ENCODE measurements at places on chromosomes 6 and 20.

GRCh38 chr6:163468738-163469137 lies 54.2 kb downstream of the QKI start:
- no peak for DNase-seq

DNA sequence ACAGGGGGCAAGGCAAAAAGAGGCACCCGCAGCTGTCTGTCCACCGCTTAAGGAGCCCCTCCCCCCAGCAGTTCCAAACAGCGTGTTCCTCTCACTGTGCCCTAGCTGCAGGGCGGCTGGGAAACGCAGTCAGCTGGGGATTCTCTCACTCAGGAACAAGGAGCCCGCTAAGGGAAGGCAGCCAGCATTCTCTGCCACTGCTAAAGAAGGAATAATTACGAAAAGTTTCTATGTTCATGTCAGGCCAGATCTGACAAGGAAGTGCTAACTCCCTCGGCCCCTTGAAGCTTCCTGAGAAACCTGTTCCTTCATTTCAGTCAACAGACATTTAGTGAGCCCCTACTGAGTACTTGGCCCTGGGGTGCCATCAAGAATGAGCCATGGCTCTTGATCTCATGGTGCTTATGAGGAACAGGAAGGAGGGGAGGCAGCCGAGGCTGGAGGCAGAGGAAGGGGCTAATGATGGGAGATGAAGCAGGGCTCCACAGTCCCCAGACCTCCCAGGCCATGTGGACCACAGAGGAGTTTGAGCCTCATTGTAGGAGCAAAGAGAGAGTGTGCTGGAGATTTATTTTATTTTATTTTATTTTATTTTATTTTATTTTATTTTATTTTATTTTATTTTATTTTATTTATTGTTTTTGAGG lies 101.7 kb upstream of the PMEPA1 start:
- DNase-seq = no peak

DNA sequence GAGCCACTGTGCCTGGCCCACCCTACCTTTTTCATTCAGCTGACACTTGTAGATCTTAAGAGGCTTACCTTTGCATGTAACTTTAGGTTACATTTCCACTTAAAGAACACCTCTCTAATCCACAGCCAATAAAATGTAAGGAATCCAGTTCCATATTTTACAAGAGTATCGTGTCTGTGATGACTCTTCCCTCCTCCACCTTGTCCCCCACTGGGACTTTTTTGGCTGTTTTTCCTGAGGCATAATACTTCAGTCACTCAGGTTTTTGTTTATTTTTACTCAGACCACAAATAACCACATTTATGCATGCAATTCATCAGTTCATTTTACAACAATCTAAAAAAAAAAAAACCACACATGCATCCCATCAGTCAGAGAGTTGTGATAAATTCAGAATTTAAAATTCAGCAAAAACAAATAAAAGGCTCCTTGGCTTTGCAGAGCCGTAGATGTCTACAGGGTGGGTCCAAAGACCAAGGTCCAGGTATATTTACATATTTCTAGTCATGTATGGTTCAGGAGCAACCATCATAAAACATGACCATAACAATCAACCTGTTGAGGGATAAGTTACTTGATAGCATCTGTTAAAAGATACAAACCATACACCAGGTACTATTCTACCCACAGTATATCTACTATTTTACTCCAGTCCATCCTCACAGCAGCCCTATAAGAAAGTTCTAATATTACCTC lies 9.9 kb downstream of the ATXN1 start:
- DNase-seq = no peak

GRCh38 chr6:163627274-163628062 lies 212.9 kb downstream of the QKI start:
- no peak for DNase-seq

DNA sequence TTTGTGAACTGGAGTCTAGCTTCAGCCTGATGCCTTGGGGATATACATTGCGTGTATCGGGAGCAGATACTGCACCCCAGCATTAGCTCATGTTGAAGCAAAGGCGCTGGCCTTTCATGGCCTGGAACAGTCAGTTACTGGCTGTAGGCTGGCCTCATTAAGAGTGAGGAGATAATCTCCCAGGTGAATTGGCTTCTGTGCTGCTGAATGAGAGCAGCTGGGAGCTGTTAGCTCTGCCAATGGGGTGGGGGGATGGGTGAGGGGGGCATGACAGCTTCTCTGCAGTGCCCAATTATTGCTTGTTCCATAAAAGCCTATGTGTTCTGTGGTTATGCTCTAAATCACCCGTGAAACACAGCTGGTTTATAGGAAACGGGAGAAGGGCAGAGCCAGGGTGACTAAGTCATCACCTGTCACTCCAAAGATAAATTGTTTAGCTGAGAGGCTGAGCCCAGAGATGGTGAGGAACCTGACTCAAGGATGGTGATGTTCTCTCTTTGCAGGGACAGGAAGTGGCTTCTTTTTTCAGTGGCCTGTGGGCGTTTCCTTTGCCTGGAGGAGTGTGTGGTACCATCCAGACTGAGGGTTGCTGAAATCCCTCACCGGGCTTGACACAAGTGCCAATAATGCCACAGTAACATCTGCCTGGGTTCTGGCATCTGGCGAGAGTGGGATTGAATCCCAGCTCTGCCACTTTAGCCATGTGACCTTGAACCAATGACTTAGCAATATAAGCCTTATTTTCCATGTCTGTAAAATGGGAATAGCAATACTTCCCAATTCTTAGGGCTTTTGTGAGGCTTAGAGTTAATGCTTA lies 170.8 kb downstream of the BCAS1 start:
- DNase-seq = peak; percentile 73

DNA sequence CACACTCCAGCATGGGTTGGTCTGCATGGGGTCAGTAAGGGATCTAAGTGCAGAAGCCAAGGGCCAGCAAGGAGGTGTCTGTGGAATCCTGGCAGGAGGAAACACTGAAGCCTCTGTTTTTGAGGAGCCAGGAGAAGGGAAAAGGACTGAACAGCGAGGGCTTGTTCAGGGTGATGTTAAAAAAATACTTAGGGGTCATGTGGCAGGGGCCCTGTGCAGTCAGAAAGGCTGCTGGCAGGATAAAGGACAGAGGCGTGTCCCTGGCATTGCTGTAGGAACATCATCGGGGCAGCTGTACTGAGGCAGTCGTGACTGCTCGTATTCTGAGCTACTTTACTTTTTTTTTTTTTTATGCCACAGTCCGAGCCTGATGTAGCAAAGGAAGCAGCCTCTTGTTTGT lies 127.1 kb upstream of the ZFP64 start:
- DNase-seq = no peak

GRCh38 chr20:48794360-48794759 lies 33.4 kb downstream of the PREX1 start:
- DNase-seq = no peak

GRCh38 chr6:128882560-128882959 lies 378 bp upstream of the LAMA2 start:
- DNase-seq = no peak
